Activated CD4-positive, alpha-beta T cell treated with anti-CD3 and anti-CD28 coated beads for 36 hours (primary cell): ENCODE measurements at places on chromosomes 12 and 14.
A peak's percentile ranks its signal among the peaks of the same experiment; 100 is the strongest.

DNA sequence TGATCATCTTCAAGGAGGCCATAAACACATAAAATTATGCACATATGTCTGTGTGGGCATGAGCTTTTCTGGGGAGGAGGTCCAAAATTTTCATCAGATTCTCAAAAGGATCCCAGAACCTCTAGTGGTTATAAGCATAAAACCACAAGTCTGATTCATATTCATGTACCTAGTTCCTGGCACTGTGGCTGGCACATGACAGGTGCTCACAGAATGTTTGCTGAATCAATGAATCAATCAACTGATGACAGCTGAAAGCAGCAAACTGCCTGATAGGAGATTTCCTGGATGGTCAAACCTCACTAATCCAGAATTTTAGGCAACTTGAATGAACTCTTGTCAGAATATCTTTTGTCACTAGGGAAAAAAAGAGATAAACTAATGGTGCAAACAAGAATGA lies 13.5 kb upstream of the CMKLR1 start:
- no peak for DNase-seq

GRCh38 chr14:66038618-66039017 lies 447.6 kb upstream of the CCDC196 start:
- DNase-seq = no peak

- no peak for DNase-seq
These were observed 598.7 kb downstream of the SOX5 start for GRCh38 chr12:23350808-23351207.

DNA sequence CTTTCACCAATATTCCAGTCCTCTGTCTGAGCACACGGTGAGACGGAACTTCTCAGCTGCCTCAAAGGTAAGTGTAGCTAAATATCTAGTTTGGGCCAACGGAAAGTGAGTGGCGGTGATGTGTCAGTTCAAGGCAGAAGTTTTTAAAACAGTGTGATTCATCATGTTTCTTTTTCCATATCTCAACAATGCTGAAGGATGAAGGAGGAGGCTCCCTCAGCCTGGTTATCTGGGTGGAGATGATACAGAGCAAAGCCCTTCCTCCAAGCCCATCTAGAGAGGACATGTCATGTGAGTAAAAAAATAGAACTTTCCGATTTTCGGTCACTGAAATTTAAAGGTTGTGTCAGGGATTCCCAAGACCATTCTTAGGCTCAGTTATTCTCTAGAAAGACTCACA lies 13.1 kb upstream of the ANP32D start:
- DNase-seq = no peak

GRCh38 chr14:101219896-101220703 lies 316.6 kb upstream of the RTL1 start:
- no peak for DNase-seq

DNA sequence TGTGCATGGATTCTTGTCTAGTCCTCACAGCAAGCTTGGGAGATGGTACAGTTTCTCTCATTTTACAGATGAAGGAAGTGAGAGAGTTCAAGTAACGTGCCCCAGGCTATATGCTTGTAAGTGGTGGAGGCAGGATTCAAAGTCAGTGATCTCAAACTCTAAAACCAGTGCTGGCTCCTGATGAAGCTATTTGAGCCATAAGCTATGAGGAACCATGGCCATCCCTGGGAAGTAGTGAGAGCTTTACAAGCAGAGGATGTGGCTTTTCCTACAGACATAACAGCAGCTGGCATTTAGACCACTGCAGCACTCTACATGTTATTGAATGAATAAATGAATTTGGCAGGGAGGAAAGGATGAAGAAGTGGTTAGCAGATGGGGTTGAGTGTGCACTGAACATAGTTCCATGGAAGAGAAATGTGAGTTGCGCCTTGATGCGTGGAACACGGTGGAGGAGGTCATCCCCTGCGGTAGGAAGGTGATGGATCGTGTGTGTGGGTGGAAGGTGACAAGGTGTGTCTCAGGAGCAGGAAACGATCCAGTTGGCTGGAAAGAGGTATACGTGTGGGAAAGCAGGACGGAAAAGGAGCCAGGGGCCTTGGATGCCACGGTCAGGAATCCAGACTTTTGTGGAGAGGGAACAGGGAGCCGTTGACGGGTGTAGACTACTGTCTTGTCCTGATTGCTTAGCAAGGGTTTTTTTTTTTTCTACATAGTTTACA lies 65.2 kb downstream of the RFX4 start:
- no peak for DNase-seq

DNA sequence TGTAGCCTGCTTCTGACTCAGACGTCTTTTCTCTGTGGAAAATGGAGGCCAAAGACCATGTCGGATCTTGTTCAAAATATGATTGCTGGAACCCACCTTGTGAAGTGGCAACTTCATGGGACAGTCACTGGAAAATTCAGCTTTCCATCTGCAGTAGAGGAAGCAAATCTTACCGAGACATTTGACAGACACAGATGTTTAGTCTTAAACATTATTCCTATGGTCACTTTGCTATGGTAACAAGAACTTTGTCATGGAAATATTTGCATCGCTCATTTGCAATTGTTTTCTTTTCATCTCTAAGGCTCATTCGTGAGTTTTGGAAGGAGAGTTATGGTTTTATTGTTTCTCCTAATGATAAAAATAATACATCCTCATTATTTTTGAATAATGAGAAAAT lies 98.3 kb upstream of the HIF1A start:
- no peak for DNase-seq

- DNase-seq = no peak
These were observed 52.5 kb downstream of the DUSP16 start for GRCh38 chr12:12510141-12510540.

DNA sequence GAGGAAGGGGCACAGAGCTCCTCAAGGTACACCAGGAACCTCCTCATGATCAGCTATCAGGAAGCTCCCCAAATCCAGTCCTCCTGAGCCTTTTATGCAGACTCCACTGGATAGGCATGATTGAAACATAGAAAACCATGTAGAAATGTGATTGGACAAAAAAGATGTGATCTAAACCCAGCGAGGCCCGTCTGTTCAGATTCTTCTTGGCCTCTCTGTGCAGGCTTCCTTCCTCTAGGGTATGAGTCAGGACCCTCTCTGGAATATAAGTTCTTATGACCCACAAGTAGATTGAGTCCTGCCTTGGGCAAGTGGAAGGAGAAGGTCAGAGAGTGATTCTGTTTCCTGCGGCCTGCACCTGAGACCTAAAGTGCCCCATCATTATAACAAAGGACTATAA lies 166.3 kb downstream of the PHLDA1 start:
- DNase-seq = no peak

- no peak for DNase-seq
These were observed 50.5 kb downstream of the FAM222A start for GRCh38 chr12:109764123-109764522.

DNA sequence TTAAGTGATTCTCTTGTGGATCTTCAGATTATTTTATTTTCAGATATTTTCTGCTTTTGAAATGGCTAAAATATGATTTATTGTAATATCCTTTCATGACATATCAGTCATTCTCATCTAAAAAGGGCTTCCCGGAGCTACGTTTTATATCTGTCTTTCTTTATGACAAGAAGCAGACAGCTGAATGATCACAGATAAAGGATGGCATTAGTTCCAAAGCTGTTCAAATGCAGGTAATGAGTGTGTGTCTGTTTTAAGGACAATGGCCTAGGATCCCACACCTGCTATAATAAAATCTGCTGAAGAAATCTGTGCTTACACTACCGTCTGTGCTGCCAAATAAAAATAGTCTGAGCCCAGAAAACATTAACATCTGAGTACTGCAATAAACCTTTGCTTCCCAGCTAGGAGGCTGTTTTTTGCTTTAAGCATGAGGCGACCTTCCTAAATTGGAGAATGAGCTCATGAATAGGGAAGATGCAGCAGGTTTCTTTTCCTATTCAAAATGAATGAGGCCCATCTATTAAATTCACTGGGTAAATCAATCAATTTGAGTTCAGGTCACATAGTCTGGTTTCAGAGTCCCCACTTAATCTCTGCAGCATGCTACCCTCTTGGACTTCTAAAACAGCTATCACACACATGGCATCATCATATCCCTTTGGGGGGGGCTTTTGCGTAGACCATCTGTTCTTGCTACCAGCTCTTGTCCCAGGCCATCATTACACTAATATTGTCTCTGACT lies 498.5 kb downstream of the NELL2 start:
- DNase-seq = no peak

DNA sequence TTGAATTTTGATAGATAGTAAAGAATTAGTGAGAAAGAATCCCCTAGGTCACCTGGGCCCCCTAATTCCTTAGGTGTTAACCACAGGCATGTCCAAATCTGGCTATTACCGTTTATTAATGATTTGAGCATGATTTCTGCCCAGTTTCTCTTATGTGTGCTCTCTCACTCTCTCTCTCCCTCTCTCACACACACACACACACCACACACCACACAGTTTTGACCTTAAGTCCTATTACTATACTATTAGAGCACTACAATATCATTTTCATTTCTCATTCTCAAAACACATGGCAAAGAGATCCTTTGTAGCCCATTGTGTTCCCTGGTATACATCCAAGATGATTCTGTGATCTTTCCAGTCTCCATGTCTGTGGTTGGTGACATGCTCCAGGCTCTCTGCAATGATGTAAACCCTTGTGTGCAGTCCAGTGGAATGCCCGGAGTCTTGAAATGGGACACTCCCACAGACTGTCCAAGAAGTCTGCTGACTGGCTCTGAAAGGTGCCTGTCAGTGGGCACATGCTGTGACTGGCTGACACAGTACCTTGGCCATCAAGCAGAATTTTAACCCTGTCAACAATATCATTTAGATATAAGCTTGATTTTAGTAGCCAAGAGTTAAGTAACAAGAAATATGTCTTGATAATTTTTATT lies 96.2 kb downstream of the FIGNL2 start:
- no peak for DNase-seq

DNA sequence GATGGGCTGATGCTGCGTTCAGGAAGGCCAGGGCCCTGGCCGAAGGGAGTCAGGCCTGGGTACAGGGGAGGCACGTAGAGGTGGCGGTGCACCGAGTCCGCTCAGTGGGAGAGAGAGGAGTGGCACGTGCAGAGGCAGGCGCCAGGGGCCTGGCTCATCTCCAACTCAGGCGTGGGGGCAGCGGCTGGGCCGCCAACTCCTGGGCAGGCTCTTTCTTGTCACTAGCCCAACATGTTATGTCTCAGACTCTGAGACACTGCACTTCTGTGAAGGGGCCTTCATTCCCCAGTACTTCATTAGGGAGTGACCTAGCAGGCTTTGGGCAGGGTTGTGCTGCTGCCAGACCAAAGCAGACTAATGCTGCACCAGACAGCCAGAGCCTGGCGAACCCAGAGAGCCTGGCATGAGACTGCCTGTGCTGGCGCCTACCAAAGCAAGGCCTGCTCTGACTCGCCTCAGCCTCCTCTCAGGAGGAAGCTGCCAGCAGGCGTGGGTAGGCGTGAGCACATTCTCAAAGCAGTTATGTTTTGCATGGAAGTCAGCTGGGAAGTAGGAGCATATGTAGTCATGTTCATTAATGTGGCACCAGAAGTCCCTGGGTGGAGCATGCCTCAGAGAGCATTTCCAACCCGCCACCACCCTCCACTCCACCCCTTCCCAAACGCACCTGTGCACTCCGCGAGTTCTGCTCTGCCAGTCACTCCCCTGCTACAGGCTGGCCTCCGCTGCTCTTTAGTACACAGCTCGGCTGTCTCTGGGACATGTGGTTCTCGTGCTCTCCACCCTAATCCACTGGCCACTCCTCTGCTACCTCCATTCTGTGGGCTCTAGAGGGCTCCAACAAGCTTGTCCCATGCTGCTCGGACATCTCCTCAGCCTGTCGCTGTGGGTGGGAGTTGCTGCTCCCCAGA lies 9.7 kb downstream of the CKB start:
- peak; percentile 16 for DNase-seq

DNA sequence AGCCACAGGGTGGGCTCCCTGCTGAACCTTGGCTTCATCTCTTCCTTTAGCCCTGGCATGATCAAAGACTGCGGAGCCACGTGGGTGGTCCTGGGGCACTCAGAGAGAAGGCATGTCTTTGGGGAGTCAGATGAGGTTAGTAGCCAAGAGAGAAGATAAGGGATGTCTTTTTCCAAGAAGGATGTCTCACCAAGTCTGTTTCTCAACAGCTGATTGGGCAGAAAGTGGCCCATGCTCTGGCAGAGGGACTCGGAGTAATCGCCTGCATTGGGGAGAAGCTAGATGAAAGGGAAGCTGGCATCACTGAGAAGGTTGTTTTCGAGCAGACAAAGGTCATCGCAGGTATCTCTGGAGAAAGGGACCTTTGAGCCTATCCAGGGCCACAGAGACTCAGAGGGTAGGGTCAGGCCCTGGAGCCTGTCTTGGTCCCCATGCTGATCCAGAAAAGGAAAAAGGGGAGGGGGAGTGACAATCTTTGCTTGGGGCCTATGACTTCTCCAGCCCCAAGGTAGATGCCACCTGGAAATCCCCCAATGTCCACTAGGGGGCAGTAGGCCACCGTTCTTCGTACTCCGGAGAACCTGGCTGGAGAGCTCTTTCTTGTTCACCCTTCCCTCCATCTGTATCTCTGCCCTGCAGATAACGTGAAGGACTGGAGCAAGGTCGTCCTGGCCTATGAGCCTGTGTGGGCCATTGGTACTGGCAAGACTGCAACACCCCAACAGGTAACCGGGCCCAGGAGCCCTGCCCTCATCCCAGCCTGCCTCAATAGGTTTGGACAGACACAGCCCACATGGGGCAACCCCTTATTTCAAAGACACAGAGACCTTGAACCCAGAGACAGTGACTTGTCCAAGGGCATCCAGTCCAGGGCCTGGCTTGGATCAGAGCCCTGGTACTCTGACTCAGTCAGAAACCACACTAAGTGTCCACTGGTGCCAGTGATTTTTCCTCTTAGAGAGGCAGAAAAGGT lies 2.0 kb downstream of the TPI1 start:
- peak; percentile 91 for DNase-seq

GRCh38 chr12:48988030-48988649 lies 10.0 kb downstream of the WNT1 start:
- peak; percentile 89 for DNase-seq

GRCh38 chr14:93784878-93785277 lies 3.4 kb downstream of the PRIMA1 start:
- DNase-seq = no peak

- no peak for DNase-seq
These were observed 194.3 kb downstream of the DACT1 start for GRCh38 chr14:58832095-58832521.

DNA sequence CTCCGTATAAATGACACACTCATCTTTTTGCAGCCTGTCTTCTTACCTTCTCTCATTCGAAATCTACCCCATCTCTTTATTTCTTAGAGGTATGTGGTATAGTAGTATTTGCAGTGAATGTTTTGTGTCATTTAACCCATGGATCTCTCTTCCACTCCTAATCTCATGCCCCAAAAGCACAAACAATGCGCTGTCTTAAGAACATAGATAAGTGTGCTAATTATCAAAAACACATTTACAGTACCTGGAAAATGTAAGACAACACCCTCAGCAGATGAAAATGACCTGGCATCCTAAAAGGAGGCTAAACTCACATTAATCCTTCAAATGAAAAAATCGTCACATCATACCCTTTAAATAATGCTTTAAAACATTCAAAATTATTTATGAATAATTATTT lies 10.7 kb downstream of the USP15 start:
- DNase-seq = no peak
